ENCODE measurements at places on chromosomes 5 and 9.

DNA sequence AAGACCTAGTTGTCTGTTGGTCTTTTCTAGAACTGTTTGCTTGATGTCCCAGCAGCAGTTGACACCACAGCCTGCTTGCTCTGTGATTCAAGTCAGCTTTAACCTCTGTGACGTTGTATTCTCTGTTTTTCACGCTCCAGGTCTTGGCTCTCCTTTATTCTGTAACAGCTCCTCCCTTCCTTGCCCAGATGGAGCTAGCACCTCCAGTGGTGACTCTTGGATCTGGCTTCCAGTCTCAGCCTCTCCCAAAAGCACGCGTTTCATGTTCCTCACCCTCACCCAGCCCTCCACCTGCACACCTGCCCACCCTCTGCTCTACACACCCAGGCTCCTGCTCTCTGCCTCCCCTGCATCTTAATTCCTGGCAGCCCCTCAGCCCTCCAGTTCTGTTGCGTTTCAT is 50.6 kb downstream of the DMRT1 start:
- DNase-seq = no peak

DNA sequence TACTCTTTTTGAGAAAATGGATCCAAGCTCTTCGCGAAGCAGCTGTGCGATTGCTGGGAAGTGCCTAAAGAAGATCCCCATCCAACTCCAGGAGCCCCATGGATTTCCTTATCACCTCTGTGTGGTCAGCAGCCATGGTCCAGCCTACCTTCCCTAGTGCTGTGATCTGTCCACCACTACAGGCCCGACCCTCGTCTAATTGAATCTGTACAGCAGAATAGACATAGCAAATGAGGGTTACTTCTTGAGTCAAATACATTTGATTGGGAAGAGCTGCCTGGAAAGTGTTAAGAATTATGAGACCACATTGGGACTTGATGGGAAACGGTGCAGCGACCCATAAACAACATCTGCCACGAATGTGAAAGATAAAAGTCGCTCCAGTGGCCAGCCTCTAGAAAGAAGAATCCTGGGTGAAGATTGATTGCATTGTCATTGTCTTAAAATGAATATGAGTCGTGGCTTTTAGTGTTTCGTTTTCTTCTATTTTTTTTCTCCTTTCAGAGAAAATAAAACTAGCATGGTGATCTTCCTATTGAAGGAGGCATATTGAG is 118.4 kb downstream of the PAM start:
- DNase-seq = no peak

DNA sequence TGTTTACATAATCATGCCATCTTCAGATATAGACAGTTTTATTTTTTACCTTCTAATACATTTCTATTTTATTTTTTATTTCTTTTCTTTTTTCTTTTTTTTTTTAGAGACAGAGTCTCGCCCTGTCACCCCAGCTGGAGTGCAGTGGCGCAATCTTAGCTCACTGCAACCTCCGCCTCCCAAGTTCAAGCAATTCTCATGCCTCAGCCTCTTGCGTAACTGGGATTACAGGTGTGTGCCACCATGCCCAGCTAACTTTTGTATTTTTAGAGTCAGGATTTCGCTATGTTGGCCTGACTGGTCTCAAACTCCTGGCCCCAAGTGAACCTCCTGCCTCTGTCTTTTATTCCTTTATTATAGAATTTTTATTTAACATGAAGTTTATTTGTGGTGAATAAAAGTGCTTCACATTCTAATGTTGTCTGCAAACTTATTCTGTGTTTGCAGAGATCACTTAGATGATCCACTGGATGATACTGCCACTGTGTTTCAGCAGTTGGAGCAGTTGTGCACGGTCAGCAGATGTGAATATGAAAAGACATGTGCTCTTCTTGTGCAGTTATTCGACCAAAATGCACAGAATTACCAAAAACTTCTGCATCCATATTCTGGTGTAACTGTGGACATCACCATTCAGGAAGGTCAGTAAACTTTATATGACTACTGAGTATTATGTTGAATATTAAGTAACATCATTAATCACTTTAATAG is 62.2 kb downstream of the RANBP17 start:
- DNase-seq = no peak

DNA sequence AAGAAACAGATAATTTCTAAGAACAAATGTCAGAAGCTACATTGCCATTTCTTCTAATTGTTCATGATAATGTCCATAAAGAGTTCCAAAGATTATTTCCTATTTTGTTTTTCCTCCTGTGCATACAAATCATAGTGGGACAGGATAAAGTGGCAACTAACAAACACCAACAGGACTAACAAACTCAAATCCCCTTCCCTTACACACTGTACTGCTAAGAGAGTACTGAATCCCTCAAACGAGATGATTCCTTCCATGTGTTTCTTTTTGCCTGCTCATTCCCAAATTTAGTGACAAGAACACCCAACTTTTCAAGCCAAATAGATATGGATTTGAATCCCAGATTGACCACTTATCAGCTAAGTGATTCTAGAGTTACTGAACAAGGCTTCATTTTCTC is 15.2 kb downstream of the STRBP start:
- no peak for DNase-seq

GRCh38 chr5:159632866-159633265 is 283.4 kb upstream of the ADRA1B start:
- DNase-seq = no peak

Measured in naive thymus-derived CD4-positive, alpha-beta T cell (primary cell).